ENCODE measurements at places on chromosomes 13 and 19.

- DNase-seq, result no peak
Observed at GRCh38 chr13:26007261-26008125, 44.3 kb downstream of the SHISA2 start.

DNA sequence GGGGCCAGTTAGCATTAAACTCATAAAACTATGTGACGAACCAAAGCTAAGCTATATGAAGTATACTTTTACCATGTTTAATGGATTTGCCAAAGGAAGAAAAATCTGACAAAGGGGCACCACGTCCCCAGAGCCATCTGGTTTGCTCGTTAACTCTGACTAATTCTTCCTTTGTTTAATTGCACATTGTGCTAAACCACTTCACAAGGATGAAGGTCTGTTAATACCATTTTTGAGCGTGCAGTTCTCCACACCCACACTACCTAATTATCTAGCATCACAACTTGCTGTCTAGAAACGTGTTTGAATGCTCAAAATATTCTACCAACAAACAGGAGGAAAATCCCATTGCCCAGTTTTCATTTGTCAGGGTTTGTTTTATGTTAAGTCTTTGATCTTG lies 74.8 kb downstream of the COL4A1 start:
- no peak for DNase-seq

- peak; percentile 59 for DNase-seq
Observed at GRCh38 chr19:58009666-58010301, 7.2 kb upstream of the ZNF606 start.

- DNase-seq, result no peak
Observed at GRCh38 chr13:98410612-98411011, 166.3 kb downstream of the STK24 start.

GRCh38 chr19:30375553-30376031 lies 3.4 kb downstream of the ZNF536 start:
- DNase-seq, result no peak

GRCh38 chr19:44512326-44513298 lies 12.3 kb upstream of the ZNF180 start:
- DNase-seq, result peak; percentile 12

GRCh38 chr13:31908696-31909411 lies 122.7 kb upstream of the FRY start:
- no peak for DNase-seq

All from immature natural killer cell (primary cell).